ENCODE measurements at places on chromosomes 5 and 9. TPM values are rescaled to one million over a fixed set of nuclear protein-coding genes. Genes with fewer than 3 reads are reported as not detected.

DNA sequence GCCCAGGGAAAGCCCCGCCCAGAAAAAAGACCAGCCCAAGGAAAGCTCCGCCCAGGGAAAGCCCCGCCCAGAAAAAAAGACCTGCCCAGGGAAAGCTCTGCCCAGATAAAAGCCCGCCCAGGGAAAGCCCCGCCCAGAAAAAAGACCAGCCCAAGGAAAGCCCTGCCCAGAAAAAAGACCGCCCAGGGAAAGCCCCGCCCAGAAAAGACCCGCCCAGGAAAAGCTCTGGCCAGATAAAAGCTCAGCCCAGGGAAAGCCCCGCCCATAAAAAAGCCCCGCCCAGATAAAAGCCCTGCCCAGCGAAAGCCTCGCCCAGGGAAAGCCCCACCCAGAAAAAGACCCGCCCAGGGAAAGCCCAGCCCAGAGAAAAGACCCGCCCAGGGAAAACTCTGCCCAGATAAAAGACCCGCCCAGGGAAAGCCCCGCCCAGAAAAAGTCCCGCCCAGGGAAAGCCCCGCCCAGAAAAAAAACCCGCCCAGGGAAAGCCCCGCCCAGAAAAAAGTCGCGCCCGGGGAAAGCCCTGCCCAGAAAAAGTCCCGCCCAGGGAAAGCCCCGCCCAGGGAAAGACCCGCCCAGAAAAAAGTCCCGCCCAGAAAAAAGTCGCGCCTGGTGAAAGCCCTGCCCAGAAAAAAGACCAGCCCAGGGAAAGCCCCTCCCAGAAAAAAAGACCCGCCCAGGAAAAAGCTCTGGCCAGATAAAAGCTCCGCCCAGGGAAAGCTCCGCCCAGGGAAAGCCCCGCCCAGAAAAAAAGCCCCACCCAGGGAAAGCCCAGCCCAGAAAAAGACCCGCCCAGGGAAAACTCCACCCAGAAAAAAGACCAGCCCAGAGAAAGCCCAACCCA, 11.9 kb downstream of the GRIN1 start:
- DNase-seq: no peak

DNA sequence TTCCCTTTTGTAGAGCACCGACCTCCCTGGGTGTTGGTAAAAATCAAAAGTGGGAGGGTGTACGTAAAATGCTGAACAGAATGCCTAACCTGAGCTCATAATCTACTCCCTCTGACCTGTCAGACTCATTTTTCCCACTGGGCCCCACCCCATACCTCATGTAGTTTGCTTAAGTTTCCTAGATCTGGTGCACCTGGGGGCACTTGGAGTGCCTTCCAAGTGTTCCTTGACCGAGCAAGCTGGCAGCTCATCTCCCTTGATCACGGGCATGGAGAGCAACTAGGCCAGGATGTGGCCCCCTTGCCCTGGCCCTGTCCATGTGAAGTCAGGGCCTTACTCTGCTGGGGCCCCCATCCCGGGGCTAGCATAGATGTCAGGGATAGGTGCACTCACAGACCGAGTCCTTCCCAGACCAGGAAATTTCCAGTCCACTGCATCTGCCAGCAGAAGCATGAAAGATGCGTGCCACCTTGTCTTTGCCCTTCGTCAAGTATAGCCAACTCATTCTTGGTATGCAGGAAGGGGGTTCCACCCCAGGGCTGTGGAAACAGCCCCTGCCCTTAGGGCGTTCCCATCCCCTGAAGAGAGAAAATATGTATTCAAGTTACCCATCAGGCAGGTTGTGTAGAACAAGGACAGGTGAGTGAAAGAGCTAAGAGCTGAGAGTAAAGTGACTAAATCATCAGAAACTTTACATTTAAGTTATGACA, 41.9 kb downstream of the SLC22A5 start:
- DNase-seq: no peak

DNA sequence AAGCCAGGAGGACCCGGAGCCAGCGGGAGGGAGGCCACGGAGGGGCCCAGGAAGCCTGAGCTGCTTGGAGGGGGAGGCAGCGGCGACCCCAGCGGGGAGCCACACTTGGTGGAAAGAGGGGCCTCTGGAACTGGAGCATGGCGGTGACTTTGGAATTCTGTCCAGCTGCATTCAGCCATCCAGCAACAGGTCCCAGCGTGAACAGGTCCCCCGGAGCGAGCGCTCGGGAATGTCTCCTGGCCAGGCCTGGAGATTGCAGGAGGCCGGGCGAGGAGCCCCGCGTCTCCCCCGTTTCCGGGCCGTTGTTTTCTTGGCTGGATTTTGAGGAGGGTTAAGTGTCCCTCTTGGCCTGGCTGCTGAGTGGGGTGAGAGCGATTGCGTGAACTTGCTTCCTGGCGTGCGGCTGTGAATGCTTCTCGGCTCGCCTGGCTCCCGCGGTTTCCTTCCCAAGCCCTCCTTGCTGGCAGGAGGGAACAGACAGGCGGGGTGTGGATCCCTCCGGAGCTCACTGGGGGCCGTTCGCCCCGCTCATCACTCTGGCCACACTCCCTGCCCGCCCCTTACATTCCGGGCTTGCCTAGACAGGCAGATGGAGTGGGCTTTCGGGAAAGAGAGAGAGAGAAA, 125.3 kb upstream of the IRX4 start:
- DNase-seq: no peak

DNA sequence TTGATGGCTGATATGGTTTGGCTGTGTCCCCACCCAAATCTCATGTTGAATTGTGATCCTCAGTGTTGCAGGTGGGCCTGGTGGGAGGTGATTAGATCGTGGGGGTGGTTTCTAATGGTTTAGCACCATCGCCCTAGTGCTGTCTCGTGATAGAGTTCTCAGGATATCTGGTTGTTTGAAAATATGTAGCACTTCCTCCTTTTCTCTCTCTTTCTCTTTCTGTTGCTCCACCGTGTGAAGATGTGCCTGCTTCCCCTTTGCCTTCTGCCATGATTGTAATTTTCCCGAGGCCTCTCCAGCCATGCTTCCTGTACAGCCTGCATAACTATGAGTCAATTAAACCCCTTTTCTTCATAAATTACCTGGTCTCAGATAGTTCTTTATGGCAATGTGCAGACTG, 111.6 kb downstream of the SREK1 start:
- no peak for DNase-seq

DNA sequence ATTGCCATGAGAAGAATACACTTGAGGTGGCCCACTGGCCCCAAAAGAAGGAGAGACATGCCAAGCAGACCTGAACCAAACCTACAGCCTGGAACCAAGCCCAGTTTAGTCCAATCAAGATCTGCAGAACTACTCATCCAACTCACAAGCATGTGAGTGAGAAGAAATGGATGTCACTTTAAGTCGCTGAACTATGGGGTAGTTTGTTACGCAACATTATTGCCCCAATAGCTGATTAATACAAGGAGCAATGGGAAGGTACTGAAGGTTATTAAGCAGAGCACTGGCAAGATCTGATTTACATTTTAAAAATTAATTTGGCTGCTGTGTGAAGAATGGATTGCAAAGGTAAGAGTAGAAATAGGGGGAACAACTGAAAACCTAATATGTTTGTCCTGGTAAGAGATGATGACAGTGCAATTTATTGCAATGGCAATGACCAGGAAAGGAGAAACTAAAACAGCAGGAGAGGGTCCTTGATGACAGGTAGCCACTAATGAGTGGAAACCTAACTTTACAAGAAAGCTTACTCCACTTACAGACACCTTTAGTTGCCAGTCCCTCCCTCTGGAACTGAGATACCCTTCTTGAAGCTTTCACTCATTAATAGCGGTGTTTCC, 132.9 kb upstream of the GRIA1 start:
- no peak for DNase-seq

PCDHB9 gene
- polyA plus RNA-seq: not detected

DMRT3 gene
- not detected for polyA plus RNA-seq

REEP2 gene
- polyA plus RNA-seq: 0.28 TPM

IL17B gene
- polyA plus RNA-seq: not detected

PCDHB11 gene
- polyA plus RNA-seq: not detected

ELOVL7 gene
- polyA plus RNA-seq: 0.29 TPM

PCDHAC1 gene
- not detected for polyA plus RNA-seq

SAXO1 gene
- 0.46 TPM for polyA plus RNA-seq

All from naive thymus-derived CD8-positive, alpha-beta T cell (primary cell).